CD8-positive, alpha-beta memory T cell (primary cell): ENCODE measurements at places on chromosomes 4 and X. TPM values are rescaled to one million over a fixed set of nuclear protein-coding genes. Genes with fewer than 3 reads are reported as not detected.
A peak's percentile ranks its signal among the peaks of the same experiment; 100 is the strongest.

DNA sequence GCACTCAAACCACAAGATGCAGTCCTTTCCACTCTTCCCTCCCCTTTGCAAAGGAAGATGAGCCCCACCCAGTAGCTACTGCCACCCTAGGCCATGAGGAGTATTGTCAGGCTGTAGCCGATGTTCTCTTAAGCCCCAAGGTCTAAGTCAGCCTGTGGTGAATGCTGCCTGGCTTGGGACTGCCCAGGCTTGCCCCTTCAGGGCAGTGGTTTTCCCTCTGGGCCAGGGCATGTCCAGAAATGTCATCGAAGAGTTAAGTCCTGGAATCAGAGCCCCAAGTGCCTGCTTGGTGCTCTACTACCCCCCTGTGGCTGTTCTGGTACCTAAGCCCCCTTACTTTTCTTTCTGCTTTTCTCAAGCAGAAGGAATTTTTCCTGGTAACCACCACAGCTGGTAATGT, 11.8 kb upstream of the PGK1 start:
- H3K27ac ChIP-seq: no peak overlapping the region
- H3K4me1 ChIP-seq: no peaks in the 10 kb centered on the region
- H3K4me3 ChIP-seq: no peak overlapping the region
- no peak for DNase-seq
- H3K27me3 ChIP-seq: no peaks in the 10 kb centered on the region
- no peaks in the 10 kb centered on the region for H3K36me3 ChIP-seq

- H3K4me1 ChIP-seq: no peaks in the 10 kb centered on the region
- H3K4me3 ChIP-seq: no peak overlapping the region
- H3K27me3 ChIP-seq: no peaks in the 10 kb centered on the region
These were observed 1429.4 kb upstream of the ADGRL3 start for GRCh38 chr4:59770601-59771264.

The IL15 gene
- polyA plus RNA-seq: 3.8 TPM

- no peak for DNase-seq
- H3K36me3 ChIP-seq: no peaks in the 10 kb centered on the region
- H3K4me1 ChIP-seq: no peaks in the 10 kb centered on the region
- H3K27ac ChIP-seq: no peak overlapping the region
- no peaks in the 10 kb centered on the region for H3K27me3 ChIP-seq
These were observed 66.0 kb downstream of the MAGEC1 start for GRCh38 chrX:141969706-141970105.

GRCh38 chr4:1192091-1192492, 19.7 kb upstream of the SPON2 start:
- no peak overlapping the region for H3K27ac ChIP-seq
- peaks cover 7% of the 10 kb centered on the region for H3K4me1 ChIP-seq
- H3K36me3 ChIP-seq: peaks cover 8% of the 10 kb centered on the region
- H3K4me3 ChIP-seq: no peak overlapping the region
- H3K27me3 ChIP-seq: no peaks in the 10 kb centered on the region

- H3K4me3 ChIP-seq: peak within 1 kb of the TSS; percentile 71
- H3K27ac ChIP-seq: peak within 1 kb of the TSS; percentile 76
- DNase-seq: no peak
- H3K4me1 ChIP-seq: peaks cover 12% of the 10 kb centered on the region
These were observed at the start of gene PHKA2 for GRCh38 chrX:18983666-18984380. Gene PHKA2 (minus strand): TSS chrX:18984114. CDS start chrX:18983932, 182 bp downstream.
